CD4-positive, alpha-beta T cell treated with Interleukin-6 for 4 hours (primary cell): ENCODE measurements at places on chromosomes 7 and 10.
A peak's percentile ranks its signal among the peaks of the same experiment; 100 is the strongest.

- no peak for DNase-seq
Observed at GRCh38 chr7:45680776-45681175, 106.6 kb downstream of the ADCY1 start.

DNA sequence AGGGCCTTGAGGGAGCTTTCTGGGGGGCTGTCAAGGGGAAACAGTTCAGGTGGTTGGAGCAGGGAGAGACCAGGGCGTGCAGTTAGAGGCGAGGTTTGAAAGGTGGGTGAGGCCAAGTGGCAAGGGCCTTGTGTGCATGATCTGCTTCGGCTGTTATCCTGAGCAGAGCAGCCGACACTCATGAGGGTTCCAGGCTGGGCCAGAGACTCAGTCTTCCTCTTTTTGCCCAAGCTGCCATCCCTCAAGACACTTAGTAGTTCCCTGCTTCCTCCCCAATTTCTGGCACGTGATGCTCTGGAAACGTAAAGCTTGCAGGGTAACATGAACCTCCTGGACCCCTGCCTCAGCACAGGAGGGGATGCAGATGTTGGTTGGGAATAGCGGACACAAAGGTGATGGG lies 44.1 kb downstream of the KLRG2 start:
- DNase-seq: no peak

GRCh38 chr10:118960157-118961090 lies 69.1 kb upstream of the NANOS1 start:
- DNase-seq: no peak

DNA sequence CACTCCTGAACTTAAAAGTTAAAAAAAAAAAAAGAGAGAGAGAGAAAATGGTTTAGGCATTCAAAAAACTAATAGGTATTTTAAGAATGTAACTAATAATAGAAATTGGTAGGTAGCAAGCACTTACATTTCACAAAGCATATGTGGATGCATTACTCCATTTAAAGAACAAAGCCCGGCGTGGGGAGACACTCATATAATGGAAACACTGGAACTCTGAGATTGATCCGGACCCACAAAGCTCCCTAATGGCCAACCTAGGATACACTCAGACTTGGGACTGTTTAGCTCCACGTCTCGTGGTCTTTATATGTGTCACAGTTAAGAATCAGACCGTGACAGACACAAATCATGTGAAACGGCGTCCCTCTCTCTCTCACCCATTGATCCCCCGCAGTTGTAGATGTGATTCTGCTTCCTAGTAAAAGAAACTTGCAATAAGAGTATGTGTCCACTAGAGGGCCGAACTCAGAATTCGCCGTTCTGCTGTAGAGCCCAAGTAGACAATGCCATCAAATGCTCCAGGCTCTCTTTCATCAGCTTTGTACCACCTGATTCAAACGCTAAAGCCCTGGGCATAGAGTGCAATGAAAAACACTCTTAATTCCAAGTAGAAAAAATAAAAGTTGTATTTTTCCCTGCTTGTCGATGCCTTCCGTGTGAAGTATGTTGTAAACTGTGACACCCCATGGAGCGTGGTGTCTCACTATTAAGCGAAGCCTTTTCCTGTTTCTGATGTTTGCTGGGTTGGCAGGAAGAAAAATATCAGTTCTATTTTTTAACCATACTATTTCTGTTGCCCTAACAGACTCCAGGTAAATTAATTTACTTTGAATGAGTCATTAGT lies 429.0 kb upstream of the MTPN start:
- DNase-seq: peak; percentile 7

DNA sequence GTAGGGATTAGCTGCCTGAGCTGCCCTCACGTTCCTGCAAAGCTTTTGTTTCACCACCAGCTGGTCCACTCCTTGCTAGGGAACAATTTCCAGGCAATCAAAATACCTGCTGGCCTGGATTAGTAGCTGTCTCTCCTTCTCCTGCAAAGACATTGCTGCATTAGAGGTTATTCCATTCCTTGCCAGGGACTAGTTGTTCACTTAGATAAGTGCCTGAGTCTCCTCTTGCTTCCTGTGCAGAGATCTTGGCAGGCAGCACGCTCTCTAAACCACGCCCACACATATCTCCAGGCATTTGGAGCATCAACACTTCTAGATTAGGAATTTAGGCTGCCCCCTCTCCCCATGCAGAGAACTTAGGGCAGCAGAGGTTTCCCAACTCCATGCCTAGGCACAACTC lies 150.4 kb upstream of the SMIM30 start:
- no peak for DNase-seq

GRCh38 chr10:128067691-128068397 lies 58.4 kb downstream of the MKI67 start:
- DNase-seq: no peak

- DNase-seq: no peak
Observed at GRCh38 chr7:18317941-18318340, 177.6 kb upstream of the HDAC9 start.

DNA sequence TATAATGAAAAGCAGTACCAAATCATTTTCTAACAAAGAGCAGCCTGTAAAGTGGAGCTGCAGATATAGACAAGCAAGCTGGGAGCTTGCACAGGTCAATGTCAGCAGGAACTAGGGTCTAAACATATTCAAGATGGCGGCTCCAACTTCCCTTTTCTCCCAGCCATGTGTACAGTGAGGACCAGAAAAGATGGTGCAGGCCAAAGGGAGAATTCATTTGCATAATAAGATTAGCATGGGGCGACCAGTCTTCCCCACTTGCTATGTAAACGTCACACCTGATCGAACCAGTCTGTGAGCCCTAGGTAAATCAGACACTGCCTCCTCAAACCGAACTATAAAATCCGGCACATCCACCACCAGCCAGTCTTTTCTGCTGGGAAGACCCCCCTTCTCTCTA lies 4.4 kb upstream of the RAPGEF5 start:
- no peak for DNase-seq

DNA sequence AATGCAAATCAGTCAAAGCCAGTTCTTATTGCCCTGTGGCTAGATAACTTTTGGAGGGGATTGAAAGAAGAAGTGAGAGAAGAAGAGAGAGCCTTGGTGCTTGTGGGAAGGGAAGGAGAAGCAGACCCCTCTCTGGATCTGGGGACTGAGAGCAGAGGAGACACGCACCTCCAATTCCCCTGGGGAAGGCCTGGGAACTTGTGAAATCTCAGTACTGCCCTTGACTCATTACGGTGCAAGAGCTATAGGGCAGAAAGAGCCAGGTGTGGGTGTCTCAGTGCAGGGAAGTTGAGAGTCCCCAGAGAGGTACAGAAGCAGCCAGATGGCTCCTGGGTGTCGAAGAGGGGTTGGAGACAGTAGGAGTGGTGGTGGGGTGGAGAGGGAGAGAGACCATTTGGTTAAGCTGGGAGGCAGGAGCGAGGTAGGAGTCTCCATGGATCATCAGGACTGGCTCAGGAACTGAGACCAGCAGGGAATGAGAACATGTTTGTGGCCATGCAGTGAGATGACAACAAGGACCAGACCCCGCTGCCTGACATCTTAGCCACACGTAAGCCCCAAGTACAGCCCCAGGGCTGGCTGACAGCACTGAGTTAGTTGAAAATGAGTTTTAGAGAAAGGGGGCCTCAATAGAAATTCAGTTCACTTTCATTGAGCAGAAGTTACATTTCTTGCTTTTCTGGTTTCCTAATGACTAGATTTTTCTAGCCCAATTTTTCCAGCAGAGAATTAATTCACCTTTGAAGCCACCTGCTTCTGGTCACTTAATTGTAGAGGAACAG lies 238.2 kb downstream of the BUB3 start:
- DNase-seq: no peak

DNA sequence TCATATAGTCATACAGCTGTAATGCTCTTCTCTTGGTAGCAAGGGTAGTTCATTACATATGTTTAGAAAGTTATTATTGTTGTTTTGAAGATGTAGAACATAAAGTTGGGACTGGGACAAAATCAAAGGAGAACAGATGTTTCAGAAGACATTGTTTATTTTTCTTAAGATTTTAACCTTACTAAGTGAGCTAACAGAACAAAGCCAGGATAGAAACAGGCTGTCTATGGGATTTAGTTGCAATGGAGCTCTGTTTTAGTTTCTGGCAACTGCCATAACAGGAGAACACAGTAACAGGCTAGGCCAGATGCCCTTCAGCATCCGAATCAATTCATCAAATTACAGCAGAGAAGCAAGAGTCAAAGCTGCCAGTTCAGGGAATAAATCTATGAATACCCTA lies 382.4 kb downstream of the ARL4A start:
- DNase-seq: no peak

- no peak for DNase-seq
Observed at GRCh38 chr10:34906067-34906965, 91.2 kb upstream of the PARD3 start.

DNA sequence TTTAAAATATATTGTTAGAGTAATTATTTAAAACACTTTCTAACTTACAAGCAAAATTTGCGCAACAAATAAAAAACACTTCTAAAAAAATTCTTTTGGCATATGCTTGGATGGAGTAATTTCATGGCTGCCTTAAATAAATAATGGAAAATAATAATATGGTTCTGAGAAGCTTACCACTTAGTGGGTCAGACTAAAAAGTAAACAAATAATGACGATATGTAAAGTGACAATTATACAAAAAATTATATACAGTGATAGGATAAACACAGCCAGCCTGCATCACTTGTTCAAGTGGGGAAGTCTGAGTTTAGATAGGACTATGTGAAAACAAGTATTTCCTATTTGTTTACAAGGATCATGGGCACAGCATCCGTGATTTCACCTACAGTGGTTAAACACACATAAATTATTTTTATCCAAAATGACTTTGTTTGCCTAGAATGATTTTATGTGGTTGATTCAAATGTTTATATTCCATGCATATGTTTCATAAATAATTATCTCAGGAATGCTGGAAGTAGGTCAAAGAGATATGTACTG lies 141.7 kb upstream of the SEMA3D start:
- no peak for DNase-seq

GRCh38 chr7:101410743-101411507 lies 48.2 kb downstream of the COL26A1 start:
- peak; percentile 45 for DNase-seq

- no peak for DNase-seq
Observed at GRCh38 chr10:98030093-98030821, at the start of gene CRTAC1. Gene CRTAC1 (minus strand): TSS chr10:98030621. CDS start chr10:98030472, 149 bp downstream.

GRCh38 chr7:117395743-117396142 lies 31.6 kb downstream of the ASZ1 start:
- no peak for DNase-seq

- peak; percentile 31 for DNase-seq
Observed at GRCh38 chr7:91953618-91954017, 13.0 kb downstream of the AKAP9 start.

DNA sequence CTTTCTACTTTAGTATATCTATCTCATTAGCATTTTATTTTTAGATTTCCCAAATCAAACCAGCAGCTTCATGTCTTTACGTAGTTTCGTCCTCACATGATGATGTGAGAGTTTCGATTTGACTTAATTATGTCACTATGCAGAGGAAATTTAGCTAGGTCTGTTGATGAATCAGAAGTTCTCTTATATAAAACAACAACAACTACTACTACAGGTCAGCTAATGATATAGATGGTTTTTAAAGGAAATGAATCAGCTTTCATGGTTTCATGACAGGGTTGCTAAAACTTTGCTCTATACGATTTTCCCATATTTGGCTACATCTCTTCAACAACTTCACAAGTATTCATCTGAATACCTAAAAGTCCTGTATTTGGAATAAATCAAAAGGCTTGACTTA lies 28.6 kb downstream of the JAZF1 start:
- DNase-seq: no peak

GRCh38 chr7:151247611-151248345 lies 716 bp downstream of the SMARCD3 start:
- DNase-seq: no peak

DNA sequence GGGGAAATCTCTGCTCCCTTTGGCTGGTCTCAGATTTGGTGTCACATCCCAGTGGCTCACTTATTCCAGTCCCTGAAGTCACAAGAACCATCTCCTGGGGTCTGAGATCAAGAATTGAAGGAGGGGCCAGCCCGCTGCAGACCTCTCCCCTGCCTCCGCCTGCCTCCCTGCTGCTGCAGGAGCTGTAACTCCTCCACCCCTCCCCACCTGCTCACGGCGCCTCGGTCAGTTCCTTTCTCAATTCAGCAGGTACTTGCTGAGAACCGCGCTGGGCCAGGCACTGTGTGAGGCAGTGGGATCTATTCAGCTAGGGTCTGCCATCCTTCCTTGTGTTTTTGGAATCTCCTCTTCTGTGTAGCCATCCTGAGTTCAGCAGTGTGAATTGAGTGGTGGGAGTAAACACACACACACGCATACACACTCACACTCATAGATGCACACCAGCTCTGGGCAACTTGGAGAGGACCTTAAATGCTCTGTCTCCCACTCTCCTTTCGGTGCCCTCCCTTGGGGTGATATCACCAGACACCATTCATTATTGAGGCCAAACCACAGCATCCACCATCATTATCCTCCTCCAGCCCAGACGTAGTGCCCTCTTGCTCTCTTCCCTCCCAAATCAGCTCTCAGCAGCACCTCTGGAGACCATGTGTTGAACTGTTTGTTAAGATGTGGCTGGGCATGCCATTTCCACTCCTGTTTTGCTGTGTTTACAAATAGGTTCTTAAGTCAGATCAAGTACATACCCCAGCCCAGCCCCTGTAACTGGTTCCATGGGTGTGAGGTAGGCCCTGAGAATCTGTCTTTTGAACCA lies 22.0 kb upstream of the ANKRD2 start:
- no peak for DNase-seq

DNA sequence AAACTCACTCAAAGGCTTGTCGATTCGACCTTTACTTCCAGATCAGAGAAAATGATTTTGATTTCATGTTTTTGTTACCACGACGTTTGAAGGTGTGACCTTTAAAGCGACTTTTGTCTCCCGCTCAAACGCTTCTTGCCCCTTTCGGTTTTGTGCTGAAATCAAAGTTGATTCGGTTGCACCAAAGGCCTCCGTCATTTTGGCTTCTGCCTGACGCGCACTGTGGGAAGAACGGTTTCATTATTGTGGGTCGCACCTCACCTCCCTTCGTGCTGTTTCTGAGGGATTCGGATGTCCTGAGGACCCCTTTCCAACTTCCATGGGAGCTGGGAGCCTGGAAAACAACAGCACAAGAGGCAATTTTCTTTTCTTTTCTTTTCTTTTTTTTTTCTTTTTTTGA lies 176.9 kb downstream of the DNAJB6 start:
- no peak for DNase-seq

- no peak for DNase-seq
Observed at GRCh38 chr10:77637532-77638320, at the start of gene KCNMA1. Gene KCNMA1 (minus strand): TSS chr10:77637808.

- DNase-seq: no peak
Observed at GRCh38 chr7:105673367-105674084, 92.2 kb upstream of the EFCAB10 start.

DNA sequence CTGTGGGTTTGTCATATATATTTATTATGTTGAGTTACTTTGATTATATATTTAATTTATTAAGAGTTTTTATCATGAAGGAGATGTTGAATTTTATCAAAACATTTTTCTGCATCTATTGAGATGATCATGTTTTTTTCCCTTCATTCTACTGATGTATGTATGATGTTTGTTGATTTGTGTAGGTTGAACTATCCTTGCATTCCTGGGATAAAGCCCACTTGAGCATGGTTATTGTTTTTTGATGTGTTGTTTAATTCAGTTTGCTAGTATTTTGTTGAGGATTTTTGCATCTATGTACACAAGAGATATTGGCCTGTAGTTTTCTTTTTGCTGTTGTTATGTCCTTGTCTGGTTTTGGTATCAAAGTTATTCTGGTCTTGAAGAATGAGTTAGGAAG lies 31.1 kb downstream of the SCART1 start:
- DNase-seq: no peak
